ENCODE measurements at places on chromosomes 7 and 10.

DNA sequence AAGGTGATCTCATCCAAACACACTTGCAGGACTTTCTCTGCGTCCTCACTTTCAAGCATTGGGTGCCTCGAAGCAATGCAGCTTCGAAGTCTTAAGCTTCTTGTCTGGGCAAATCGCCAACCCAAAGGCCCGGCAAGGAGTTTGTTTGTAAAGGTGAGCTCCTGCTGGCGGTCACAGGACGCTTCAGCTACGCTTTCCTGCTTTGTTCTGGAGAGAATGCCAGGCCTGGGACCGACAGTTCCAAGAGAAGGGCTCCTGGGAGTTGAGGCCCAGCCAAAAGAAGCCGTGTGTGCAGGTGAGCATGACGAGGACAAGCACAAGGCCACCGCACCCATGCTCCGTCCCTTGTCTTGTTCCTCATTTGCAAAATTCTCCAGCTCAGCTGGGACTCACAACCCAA is 106.6 kb upstream of the DOCK1 start:
- DNase-seq = no peak

DNA sequence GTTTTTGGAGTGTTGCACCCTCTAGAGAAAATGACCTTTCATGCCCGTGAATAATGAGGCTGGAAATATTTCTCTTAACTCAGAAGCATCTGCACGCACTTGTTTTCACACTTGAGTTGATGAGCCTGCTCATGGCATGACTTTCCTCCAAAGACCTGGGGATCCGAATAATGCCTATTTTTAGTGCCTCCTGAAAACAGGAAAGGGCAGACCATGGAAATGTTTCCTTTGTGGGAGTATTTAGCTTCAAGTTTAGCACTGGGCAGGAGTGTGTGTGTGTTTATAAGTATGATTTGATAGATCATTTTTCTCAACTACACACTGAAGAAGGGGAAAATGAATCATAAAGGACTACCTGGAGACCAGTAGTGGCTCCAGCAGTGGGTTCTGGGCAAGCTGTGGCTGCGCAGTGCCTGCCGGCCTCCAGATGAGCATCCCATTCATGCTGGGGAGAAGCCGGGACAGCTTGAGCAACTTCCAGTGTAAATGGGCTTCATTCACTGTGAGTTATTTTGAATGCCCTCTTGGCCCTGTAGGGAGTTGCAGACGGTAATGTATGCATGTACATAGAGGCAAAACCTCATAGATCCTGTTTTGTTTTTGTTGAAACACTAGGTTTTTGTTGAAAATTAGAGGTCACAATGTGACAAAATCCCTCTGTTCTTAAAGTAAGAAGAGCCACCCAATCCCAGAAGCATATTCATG is 117.8 kb upstream of the INSYN2A start:
- DNase-seq = no peak

- DNase-seq = no peak
These were observed 138.4 kb downstream of the SDK1 start for GRCh38 chr7:3439333-3440030.

- DNase-seq = no peak
These were observed 50.5 kb upstream of the CAMK2B start for GRCh38 chr7:44375926-44376342.

GRCh38 chr10:62517252-62517651 is 143.1 kb downstream of the ZNF365 start:
- DNase-seq = no peak

DNA sequence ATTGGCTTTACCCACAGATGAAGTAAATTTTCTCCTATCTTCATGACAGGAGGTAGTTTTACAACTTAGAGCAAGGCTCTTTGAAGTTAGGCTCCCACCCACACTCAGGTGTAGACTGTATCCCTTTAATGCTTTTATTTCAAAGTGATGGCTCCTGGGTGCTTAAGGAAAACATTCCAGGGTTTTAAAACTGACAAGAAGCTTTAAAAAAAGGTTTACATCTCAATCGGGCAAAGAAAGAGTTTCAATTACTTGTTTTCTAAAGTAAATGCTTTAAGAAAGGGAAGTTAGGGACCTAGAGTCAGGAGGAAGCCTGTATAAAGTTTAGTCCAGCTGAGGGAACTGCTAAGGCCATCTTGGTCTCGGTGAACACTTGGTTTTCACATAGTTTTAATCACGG is 1153.8 kb upstream of the C7orf33 start:
- no peak for DNase-seq

- DNase-seq = no peak
These were observed 57.7 kb upstream of the SH2B2 start for GRCh38 chr7:102228935-102229334.

DNA sequence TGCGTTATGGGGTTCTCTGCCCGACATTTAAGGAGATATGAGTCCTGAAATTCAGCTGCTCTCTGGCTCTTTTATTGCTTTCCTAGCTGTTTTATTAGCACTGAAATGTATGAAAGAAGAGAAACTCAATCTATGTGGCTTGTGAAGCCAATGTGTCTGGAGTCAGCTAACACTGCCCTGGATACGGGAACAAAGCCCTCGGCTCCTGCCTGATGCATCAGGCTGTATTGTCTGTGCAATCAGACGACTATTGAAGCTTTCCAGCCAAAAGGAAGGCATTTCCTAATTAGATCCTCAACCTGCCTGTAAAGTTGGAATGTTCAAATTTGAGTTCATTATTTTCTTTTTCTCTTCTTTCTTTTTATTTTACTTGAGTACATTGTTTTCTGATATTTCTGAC is 22.0 kb upstream of the TM9SF3 start:
- no peak for DNase-seq

DNA sequence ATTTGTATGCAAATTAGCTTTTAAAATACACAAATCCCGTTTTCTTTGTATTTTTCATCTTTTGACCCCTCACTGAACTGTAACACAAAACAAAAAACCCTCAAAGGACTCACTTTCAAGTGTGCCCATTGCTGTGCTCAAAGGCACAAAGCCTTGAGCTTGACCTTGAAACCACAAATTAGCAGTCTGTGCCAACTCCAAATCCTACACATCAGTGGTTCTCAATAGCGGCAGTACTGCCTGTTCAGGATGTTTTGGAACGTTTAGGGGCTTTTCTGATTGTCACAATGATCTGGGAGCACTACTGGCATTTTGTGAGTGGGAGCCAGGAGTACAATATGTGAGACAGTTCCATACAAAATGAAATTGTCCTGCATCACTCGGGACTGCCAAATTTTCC is 55.5 kb downstream of the KDM7A start:
- DNase-seq = no peak

- DNase-seq = no peak
These were observed 80.4 kb downstream of the TCF7L2 start for GRCh38 chr10:113030453-113030852.

- no peak for DNase-seq
These were observed 121.3 kb upstream of the BTBD16 start for GRCh38 chr10:122149561-122150505.

- DNase-seq = no peak
These were observed 64.5 kb downstream of the DNMBP start for GRCh38 chr10:99945263-99945662.

GRCh38 chr10:69103784-69104183 is 15.9 kb downstream of the SRGN start:
- no peak for DNase-seq

Data from NCI-H446 treated with DMSO at 0.1 percent for 48 hours (cell line).